ENCODE measurements at places on chromosomes 11 and 22. TPM values are rescaled to one million over a fixed set of nuclear protein-coding genes. Genes with fewer than 3 reads are reported as not detected.

RIN1 gene
- 8.3 TPM for total RNA-seq

SMC1B gene
- not detected for total RNA-seq

KCNK7 gene
- 1.3 TPM for total RNA-seq

DDT gene
- total RNA-seq: 49.3 TPM

FXYD6 gene
- 28.6 TPM for total RNA-seq

RTN4R gene
- total RNA-seq: 1.3 TPM

KCNQ1 gene
- total RNA-seq: 6.2 TPM

RIMBP3B gene
- not detected for total RNA-seq

DNA sequence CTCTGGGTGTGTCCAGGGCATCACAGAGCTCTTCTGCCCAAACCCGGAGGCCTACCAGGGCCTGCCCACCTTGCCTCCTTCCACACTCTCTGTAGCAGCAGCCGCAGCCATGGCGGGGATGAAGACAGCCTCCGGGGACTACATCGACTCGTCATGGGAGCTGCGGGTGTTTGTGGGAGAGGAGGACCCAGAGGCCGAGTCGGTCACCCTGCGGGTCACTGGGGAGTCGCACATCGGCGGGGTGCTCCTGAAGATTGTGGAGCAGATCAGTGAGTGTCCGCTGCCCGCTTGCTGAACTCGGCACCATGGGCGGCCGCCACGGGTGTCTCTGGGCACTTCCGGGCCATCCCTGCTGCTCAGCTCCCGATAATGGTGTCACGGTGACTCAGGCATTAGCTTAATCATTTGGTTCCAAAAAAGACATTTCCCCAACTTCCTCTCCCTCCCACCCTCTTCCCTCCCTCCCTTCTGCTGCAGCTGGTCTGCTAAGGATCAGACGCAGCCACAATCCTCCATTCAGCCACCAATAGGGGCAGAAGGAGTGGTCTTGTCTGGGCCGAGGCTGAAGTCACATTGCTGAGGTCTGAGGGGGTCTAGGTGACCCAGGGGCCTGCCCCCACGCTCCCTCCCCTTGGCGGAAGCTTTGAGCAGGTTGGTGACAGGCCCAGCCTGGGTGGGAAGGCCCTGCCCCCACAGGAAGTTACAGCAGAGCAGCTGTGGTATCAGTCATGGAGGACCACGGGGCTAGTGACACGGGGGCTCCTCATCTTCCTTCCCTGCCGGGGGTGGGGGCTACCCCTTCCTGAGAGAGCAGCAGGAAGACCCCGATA, 950 bp downstream of the FERMT3 start:
- DNase-seq: peak; percentile 86

- no peak for DNase-seq
Measured at GRCh38 chr11:15176646-15177163, 62.0 kb downstream of the INSC start.

- no peak for DNase-seq
Measured at GRCh38 chr11:128390246-128390645, 197.1 kb downstream of the ETS1 start.

DNA sequence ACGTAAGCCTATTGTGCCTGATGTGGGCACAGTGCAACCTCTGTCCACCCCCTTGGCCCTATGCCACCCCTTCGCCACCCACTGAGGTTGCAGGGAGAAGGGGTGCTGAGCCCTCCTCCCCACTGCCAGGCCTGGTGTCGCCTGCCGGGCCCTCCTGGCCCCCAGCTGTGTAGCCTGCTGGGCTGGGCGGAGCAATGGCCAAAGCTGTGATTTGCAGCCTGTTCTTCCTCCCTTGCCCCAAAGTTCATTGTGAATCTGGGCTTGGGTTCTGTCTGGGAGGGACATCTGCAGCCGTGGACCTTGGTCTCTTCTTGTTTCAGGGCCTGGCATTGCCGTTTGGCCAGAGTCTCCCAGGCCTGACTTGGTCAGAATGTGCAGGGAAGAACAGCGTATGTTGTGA, 121.9 kb downstream of the PKNOX2 start:
- DNase-seq: no peak

DNA sequence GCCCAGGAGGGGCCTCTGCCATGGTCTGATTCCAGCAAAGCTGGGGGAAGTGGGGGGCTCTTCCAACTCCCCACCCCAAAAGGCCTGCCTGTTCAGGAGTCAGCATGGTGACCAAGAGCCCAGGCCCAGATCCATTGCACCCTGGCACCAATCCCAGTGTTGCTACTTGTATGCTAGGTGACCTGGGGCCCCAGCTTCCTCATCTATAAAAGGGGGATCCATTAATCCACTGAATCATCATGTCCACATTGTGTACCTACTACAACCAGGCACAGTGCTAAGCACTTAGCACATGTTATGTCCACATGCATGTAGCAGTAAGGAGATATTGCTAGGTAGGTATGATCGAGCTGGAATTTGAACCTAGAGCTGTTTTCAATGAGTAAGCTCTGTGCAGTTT, 2.0 kb downstream of the SYT12 start:
- DNase-seq: no peak

DNA sequence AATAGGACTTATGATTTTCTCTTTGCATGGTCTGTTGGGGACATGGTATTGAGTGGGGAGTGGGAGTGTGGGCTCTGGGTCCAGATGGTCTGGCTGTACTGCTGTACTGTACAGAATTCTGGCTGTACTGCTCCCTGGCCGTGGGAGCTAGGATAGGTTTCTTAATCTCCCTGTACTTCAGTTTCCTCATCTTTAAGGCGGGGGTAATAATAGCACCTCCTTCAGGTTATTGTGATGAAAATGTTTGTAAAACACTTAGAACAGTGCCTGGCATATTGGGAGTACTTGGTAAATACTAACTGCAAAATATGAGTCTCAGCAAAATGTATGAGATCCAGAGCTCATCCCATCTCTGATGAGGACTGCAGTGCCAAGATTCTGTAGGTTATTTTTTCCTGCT, 198.6 kb downstream of the KIF18A start:
- DNase-seq: no peak

DNA sequence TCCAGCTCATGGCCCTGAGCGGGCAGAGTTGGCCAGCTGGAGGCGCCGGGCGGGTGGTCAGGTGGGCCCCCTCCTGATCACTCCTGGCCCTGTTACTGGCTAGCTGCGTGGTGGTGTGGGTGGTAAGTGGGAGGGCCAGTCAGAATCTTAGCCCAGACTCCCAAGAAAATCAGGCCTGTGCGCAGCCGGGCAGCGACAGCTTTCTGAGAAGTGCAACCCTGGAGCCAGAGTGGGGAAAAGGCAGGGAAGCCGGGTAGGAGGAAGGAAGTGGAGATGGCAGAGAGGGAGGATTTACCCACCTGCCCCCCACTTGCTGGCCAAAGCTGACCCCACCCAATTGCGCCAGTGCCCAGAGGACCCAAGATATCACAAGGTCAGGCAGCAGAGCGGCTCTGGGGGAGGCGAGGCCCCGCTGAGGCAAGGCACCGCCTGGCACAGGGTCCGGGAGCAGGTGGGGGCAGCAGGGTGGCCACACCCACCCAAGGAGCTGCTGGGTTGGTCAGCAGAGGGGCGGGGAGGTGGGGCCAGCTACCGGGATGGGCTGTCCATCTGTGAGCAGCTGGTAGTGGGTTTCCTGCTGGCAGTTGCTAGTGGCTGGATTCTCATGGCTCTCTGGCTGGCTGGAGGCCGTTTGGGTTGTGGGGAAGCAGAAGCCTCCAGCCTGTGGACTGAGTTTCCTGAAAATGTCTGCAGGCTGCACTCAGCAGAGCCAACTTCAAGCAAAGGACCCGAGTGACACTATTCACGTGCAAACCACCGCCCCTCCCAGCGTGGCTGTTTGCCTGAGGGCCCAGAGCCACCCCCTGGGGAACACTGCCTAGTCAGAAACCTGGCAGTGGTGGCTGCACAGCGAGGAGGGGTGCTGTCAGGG, 196.4 kb downstream of the IGLL1 start:
- DNase-seq: peak; percentile 45

GRCh38 chr11:35323076-35323868, 96.1 kb downstream of the SLC1A2 start:
- no peak for DNase-seq

DNA sequence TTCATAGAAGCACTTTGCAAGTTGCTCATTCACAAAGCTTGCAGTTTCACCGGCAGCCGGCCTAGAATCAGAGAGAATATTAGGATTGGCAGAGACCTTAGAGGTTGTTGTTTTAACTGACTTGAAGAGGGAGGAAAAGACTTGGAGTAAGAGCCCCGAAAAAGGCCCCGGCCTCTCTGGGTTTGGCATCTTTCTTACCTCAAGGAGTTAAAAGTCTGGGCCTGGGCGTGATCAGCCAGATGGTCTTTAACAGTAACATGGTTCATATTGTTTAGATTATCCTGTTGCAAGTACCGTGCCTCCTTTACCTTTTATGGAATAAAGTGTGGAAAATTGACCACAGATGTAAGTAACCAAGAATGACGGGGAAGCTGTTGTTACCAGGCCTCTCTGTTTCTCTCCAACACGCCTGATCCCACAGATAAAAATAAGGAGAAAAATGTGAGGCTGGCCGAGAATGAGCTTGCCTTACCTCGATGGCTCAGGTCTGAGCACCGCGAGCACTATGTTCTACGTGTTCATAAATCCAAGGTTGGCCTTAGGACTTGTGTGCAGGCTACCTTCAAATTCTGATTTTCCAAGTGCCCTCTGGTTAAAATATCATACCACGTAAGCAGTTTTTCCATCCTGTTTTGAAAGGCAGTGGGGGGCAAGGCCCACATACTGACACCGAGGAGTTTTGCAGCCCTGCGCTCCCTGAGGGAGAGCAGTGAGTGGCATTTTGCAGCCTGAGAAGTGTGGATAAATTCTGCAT, 56.4 kb downstream of the PARVA start:
- DNase-seq: peak; percentile 81

DNA sequence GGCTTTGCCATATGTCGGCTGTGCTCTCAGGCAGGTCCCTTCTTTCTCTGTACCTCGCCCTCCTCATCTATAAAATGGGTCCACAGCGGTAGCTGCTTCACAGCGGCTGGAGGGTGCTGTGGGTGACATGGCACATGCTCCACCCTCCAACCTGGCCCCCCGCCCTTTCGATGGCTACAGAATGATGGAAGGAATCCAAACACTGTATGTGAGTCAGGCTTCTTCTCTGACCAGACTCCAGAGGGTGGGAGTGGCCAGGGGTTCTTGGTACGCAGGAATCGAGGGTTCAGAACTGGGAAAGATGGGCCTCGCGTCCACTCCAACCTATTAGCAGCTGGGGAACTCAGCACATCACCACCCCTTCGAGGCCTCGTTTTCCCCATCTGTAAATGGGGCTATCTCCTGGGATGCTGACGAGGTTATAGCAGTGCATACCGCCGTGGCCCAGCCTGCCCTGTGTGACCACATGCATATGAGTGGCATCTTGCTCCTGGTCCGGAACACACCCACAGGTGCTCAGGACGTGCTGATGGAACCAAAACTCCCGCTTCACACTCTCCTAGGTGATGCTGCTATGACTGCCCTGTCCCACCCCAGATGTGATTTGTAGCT, 26.4 kb downstream of the MN1 start:
- peak; percentile 67 for DNase-seq

DNA sequence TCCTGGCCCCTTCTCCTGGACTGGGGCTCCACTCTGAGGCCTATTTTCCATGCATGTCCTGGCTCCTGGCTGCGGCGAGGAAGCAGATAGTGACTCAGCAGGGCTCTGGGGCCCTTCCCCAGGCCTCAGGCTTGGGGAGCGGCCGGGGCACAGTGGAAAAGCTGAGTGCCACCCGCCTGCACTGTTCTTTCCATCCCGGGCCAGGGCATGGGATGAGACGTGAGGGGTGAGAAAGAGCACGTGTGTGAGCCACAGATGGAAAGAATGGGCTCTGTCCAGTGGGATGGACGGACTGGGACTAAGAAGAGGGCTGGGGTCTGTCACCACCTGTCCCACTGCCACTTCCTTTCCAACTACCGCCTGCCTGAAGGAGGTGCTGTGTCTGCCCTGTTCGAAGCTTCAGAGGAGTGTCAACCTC, 12.8 kb downstream of the SLC37A2 start:
- DNase-seq: no peak

DNA sequence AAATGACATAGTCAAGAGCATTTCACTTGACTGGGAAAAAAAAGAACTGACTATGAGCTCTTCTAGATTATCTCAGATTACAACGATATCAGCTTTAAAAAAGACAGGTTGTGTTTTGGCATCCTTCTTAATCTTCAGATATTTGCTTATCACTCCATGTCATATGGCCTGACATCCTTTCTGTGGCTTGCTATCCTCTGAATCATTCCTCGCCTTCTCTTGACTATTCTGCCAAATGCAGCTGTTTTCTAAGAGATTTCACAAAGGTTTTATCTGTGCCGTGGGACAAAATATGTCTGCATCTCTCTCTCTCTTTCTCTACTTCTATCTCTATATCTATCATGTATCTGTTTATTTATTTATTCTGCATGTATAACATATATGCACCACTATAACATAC, 746.1 kb downstream of the CNTN5 start:
- no peak for DNase-seq

GRCh38 chr11:66471142-66471541, 4.4 kb downstream of the PELI3 start:
- DNase-seq: no peak

- DNase-seq: no peak
Measured at GRCh38 chr11:33461369-33462125, 204.4 kb downstream of the HIPK3 start.

- no peak for DNase-seq
Measured at GRCh38 chr11:109864151-109864661, 229.0 kb upstream of the ZC3H12C start.

DNA sequence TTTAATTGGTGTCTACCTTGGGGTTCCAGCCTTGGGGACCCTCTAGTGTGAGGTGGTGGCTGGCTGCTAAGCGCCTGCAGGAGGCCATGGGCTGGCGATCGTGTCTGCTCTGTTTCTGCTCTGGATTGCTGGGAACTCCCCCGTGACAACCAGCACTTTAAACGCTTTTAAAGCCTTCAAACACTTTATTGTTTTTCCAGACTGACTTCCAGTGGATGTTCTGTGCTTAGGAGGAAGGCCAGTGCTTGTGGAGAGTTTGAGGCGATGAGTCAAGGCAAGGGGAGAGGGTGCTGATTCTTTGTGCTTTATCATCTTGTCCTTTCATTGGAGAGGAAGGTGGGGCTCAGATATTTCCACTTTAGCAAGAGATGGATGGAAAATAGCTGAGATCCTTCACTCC, 81.6 kb downstream of the FLI1 start:
- no peak for DNase-seq

GRCh38 chr22:21764038-21764804, 28.6 kb upstream of the YPEL1 start:
- no peak for DNase-seq

DNA sequence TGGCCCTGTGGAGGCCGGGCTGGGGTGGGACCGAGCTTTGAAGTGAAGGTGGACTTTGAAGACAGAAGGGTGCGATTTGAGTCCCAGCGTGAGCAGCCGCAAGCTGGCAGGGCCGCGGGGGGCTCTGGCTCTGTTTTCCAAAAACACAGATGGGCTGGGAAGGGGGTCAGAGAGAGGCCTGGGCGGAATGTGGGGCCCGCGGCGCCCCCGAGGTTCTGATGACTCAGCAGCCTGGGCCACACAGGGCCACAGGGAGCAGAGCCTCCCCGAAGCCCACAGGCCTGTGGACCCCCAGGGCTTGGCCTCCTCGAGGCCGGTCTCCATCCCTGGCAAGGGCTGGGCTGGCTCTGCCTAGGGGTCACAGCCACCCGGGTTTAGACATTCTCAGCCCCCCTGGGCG, 6.1 kb downstream of the INS start:
- DNase-seq: no peak

Measured in aorta (tissue), 5 donors.